Endothelial cell (in vitro differentiated cells): ENCODE measurements at places on chromosomes 16 and 17.

GRCh38 chr17:70128727-70129238 is 40.5 kb upstream of the KCNJ2 start:
- DNase-seq, result no peak

- no peak for DNase-seq
These were observed 40.1 kb downstream of the NLRC5 start for GRCh38 chr16:57029161-57030160.

- no peak for DNase-seq
These were observed 120.7 kb downstream of the TRIM37 start for GRCh38 chr17:58985971-58986370.

DNA sequence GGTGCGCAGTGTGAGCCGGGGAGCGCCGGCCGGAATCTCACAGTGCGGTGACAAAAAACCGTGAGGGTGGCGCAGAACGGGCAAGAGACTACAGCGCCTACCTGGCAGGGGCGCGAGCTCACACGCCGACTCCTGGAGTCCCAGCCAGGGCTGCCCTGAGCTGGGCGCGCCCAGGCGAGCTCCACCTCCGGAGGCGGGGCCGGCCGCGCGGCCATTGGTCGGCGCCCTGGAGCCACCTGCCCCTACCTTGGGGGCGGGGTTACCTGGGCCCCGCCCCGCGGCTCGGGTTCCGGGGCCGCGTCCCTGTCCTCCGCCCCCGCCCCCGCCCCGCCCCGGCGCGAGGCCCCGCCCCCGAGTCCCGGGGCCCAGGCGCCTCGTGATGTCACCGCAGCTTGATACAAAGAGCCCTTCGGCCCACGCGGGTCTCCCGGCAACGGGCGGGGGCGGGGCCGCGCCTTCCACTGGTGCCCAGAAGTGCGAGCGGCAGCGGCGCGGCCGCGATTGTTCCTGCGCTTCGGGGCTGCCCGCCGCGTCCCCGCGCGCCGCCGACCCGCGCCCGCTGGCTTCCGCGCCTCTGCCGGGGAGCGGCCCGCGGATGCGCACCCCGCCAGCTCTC is 96.3 kb downstream of the RAB11FIP4 start:
- DNase-seq, result peak; percentile 56

DNA sequence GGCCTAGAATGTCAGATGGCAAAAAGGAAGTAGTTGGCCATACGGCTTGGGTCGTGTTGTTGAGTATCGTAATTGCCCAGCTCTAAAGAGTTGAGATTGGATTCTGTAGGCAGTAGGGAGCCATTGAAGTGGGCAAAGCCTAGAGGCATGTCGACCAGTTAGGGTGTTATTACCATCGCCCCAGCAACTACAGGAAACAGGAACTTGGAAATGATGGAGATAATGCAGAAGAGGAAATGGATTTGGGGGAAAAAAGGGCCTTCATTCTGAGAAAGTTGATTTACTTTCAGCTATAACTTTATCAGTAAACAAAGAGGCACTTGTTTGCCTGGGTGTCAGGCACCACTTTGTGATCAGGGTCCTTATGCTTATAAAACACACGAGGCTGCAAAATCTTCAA is 52.6 kb downstream of the COX10 start:
- DNase-seq, result no peak

DNA sequence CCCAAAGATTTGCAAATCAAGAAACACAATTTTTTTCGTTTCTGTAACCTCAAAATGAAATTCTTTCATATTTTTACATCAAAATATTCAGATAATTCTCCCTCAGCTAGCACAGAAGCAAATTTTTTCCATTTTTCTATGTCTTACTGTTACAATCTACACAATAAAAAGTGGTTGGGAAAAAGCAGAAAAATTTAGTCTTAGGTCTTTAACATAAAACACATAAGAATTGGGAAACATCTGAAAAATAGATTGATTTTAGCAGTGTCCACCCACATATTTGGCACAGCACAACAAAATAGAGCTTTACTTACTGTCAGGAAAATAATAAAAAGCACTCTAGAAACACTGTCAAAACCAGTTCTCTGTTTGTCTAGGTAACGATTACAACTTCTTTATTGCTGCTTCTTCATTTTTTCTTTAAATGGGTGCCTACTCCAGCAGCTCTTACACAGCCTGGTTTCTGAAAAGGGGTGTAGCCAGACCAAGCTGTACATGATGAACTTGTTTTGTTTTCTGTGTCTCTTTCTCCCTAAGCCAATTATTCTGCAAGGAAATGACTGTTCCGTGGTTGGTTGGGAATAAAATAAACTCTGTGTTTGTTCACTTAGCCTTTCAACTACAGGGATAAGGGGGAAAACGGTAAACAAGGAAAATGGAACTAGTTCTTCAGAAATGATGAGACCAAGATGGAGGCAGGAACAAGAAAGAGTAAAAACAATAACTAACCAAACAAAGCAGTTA is at the start of gene ABCA6:
TSS of gene ABCA6 (minus strand) at position 465 of the 744 bp plus-strand sequence. CDS start 1,192 bp downstream, outside the sequence.
- no peak for DNase-seq

- DNase-seq, result peak; percentile 13
These were observed 1.2 kb downstream of the DYNLL2 start for GRCh38 chr17:58084317-58084981.

GRCh38 chr17:4175921-4176807 is 33.2 kb downstream of the CYB5D2 start:
- no peak for DNase-seq

- DNase-seq, result no peak
These were observed 919 bp downstream of the N4BP1 start for GRCh38 chr16:48608871-48609651.

GRCh38 chr16:11768849-11769248 is 26.2 kb upstream of the TXNDC11 start:
- no peak for DNase-seq

DNA sequence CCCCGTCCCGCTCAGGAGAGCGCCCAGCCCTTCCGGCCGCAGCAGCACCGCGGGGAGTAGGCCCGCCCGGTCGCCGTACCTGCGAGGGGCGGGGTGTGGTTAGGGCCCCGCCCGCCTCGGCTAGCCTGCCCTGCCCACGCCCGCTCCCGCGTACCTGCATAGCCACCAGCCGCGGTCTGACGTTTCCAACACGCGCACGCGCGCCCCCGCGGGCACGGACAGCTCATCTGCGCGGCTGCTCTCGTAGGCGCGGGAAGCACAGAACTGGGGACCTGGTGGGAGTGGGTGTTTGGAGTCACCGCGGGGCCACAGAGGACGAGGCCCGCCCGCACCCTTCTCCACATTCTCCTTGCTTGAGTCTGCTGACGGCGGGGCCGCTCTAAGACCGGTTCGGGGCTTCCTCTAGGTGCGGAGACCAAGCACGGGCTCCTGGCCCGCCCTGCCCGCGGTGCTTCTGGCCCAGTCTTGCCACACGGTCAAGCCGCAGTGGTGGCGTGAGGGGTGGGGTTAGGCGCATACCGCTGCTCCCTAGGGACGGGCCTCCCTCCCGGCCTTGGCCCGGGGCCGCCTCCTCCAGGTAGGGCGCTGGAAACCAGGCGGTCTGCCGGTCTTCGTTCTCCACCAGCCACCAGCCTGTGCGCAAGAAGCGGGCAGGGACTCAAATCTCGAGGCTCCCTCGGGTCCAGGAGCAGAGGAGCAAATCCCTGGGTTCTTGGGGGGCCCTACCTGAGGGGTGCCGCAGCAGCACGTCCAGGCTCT is 1.8 kb downstream of the NOXO1 start:
- no peak for DNase-seq

DNA sequence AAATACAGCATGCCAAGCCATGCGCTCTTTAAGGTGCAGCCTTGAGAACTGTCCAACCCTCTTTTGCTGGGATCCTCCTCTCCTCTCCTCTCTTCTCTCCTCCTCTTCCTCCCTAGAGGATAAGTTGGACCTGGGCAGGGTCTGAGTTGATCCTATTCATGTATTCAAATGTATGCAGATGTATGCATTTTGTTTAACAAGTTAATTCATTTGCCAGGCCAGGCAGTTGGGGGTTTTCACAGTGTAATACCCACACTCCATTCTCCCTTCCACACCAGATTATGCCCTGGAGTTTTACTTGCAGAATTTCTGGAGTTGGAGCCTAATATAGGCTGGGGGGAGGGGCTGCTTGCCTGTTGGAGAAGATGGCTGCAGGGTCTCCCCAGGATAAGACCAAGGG is 226.2 kb upstream of the SDK2 start:
- DNase-seq, result no peak

GRCh38 chr16:80615735-80616134 is 74.9 kb downstream of the DYNLRB2 start:
- no peak for DNase-seq

- DNase-seq, result no peak
These were observed 38.1 kb downstream of the RND2 start for GRCh38 chr17:43062984-43063638.

DNA sequence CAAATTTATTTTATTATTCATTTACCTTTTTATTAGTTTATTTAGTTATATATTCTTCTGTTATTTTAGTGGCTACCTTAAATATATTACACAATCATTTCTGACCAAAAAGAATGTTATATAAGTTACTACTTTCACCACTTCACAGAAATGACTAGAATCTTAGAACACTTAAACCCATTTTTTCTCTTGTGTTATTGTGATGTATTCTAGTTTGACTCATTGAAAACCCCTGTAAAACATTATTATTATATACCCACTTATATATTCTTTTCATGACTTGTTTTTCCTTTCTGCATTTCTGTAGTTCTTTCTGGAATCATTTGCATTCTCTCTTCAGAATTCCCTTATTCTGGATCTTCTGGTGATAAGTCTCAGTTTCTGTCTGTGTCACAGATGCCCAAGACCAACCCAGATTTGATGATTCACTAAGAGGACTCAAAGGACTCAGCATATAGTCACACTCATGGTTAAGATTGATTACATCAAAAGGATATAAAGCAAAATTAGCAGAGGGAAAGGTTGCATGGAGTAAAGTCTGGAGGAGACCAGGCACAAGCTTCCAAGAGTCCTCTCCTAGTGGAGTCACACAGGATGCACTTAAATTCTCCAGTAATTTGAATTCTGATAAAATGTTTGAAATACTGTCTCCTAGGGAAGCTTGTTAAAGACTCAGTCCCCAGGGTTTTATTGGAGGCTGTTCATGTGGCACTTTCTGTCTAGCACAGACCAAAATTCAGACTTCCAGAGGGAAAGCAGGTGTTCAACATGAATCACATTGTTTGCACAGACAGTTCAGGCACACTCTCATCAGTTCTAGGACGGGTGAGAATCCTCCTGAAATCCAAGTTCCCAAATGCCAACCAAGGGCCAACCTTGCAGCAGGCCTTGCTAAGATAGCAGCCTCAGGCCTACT is 7.7 kb downstream of the GINS3 start:
- DNase-seq, result no peak

- no peak for DNase-seq
These were observed 29.4 kb downstream of the UTP18 start for GRCh38 chr17:51289696-51290111.

DNA sequence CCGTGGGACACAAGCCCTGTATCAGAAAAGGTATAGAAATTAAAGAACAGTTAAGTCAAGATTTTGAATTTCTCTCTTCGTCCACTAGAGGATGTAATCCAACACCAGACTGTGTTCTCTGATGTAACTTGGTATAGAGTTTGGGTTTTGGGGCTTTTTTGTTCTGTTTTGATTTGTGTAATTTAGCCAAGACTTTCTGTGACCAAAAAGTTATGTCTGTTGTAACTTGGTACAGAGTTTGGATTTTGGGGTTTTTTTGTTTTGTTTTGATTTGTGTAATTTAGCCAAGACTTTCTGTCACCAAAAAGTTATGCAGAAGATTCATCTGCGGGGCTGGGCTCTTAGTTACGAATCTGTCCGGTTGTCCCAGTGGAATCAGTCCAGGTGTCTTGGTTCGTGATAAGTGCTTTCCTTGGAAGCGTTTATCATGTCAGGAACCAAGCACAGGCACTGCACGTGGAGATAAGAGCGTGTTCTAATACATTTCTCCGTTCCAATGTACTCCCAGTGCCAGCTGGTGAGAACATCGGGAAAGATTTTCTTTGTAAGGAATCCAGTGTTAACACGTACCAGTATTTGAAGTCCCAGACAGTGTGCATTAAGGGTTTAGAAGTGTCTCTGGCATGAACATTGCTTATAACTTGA is 44.1 kb upstream of the SEC14L1 start:
- DNase-seq, result no peak

GRCh38 chr17:40559564-40559916 is 5.7 kb downstream of the CCR7 start:
- no peak for DNase-seq

- no peak for DNase-seq
These were observed 57.3 kb downstream of the B9D1 start for GRCh38 chr17:19305256-19305655.

- no peak for DNase-seq
These were observed 1016.2 kb upstream of the EEF2KMT start for GRCh38 chr16:6113749-6114148.

- DNase-seq, result no peak
These were observed 3.1 kb downstream of the TLCD2 start for GRCh38 chr17:1707107-1707506.

GRCh38 chr17:36614933-36615332 is 13.6 kb downstream of the MRM1 start:
- DNase-seq, result no peak

GRCh38 chr17:48547808-48548522 is 3.1 kb upstream of the HOXB2 start:
- no peak for DNase-seq

GRCh38 chr17:42529061-42529460 is 7.0 kb upstream of the NAGLU start:
- DNase-seq, result no peak

DNA sequence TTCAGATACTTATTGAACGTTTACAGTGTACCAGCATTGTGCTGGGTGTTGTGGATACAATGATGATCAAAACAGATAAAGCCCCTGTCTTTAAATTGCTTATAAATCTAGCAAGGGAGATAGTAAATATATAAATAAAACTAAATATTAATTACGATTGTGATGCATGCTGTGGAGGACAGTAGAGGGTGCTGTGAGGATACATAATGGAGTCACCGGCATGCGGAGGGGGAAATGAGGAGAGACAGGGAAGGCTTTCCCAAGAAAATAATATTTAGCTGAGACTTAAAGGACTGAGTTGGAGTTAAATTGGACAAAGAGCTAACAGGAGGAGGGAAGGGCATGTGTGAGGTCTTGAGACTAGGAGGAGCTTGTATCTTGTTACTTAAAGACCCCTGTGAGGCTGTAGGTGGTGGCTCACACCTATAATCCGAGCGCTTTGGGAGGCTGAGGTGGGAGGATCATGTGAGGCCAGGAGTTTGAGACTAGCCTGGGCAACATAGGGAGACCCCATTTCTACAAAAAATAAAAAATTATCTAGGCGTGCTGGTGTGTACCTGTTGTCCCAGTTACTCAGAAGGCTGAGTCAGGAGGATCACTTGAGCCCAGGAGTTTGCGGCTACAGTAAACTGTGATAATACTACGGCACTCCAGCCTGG is 2.4 kb downstream of the DHRS7B start:
- DNase-seq, result peak; percentile 34

GRCh38 chr17:64786337-64786736 is 124.2 kb upstream of the SMURF2 start:
- no peak for DNase-seq

GRCh38 chr17:74163271-74163821 is 40.1 kb upstream of the RPL38 start:
- DNase-seq, result no peak

DNA sequence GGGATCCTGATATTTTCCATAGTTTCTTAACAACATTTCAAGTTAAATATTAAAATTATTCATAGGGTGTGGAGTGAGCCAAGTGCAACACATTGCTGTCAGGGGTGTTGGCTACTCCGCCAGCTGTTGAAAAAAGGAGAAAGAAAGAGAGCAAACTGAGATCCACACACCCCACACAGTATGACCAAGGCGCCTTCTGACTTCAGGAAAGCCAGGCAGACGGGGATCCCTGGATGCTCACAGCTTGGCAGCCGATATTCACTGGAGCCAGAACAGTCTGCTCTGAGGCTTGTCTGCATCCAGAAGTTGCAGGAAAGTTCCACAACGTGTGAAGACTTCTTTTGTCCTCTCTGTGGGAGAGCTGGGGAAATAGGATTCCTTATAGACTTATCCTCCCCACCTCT is 9.3 kb downstream of the CHD9NB start:
- no peak for DNase-seq
